Right renal pelvis (tissue), 4 donors: ENCODE measurements at places on chromosomes 12 and 14. TPM values are rescaled to one million over a fixed set of nuclear protein-coding genes. Genes with fewer than 3 reads are reported as not detected.

DNA sequence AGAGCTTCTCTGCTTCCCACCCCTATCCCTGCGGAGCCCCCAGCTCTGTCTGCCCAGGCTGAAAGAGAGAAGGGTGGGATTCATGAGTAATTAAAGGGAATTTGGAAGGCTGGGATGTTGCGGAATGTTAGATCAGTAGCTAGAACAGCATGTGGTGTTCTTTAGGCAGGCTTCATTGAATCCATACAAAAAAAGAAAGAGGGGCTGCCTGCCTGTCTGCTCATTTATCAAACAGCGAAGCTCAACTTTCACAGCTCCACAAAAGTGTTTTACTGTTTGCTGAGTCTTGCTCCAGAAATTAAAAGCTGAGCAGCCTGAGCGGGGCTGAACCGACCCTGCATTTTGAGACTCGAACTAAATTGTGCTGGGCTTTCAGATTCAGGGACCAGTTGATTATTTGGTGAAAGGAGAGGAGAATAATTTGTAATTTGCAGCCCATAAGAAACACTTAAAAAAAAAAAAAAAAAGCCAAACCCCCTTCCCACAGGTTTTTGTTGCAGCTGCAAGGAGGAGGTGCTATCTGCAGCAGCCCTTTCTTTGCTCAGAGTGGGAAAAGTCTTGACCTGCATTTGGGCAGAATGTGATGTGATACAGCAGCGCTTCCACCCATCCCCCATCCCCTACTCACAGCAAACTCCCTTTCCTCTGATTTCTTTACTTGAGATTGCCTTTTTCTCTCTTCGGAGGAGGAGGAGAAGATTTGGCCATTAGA is 89.7 kb downstream of the RFX4 start:
- no peak for DNase-seq

DNA sequence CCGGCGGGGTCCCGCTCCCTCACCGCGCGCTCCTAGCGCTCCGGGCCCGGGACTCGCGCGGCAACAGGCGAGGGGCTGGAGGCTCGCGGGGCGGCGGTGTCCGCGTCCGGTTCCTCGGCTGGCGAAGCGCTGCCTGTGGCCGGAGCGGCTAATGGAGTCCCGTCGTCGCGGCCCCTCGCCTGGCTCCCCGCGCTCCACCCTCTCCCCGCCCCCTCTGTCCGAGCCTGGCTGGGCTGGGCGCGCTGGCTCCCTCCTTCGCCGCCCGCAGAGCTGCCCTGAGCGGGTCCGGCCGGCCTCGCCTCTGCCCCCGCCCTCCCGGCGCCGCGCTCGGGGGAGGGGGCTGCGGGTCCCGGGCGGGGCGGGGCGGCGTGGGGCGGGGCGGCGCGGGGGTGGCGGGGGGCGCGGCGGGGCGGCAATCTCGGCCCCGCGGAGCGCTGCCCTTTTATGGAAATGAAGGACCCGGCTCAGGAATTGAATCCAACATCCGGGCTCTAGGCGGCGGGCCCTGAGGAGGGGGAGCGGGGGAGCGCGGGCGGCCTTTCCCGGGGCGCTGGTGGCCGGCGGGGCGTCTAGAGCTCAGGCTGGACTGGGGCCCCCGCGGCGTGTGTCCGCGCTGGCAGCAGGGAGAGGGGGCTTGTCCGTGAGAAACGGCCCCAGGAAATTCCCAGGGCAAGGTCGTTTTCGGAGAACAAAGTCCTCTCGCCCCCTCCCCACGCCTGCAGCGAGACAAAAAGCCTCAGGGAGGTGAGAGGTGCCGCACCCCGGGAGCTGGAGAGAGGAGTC is at the start of gene FERMT2:
TSS of gene FERMT2 (minus strand) at position 153 of the 783 bp plus-strand sequence. CDS start 482 bp downstream, outside the sequence.
- DNase-seq = peak; percentile 77

DNA sequence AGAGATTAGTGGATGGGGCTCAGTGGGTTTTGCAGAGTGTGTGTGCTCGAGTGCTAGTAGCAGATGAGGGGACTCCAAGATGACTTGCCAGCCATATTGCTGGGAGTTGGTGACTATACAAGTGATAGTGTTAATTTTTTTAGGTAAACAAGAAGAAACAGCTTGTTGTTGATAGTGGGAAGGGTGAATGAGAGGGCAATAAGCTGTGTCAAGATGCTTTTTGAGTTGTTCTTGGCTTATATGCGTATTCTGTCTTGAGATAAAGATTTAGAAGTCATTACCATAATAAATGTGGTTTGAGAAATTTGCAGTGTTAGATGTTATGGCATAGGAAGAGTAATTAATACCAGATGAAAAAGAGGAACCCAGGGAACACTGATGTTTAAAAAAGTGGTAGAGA is 75.3 kb downstream of the RCOR1 start:
- no peak for DNase-seq

- DNase-seq = no peak
Measured at GRCh38 chr14:54348001-54348611, 48.7 kb upstream of the CDKN3 start.

DNA sequence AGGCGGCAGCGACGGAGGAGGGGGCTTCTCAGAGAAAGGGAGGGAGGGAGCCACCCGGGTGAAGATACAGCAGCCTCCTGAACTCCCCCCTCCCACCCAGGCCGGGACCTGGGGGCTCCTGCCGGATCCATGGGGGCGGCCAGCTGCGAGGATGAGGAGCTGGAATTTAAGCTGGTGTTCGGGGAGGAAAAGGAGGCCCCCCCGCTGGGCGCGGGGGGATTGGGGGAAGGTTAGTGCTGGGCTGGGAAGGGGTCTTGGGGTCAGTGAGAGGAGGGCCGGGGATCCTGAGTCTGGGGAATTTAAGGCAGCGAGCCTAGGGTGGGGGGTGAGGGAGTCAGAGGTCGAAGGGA is 203 bp downstream of the NFATC4 start:
- no peak for DNase-seq

- DNase-seq = no peak
Measured at GRCh38 chr14:26138764-26139445, 458.9 kb downstream of the NOVA1 start.

DNA sequence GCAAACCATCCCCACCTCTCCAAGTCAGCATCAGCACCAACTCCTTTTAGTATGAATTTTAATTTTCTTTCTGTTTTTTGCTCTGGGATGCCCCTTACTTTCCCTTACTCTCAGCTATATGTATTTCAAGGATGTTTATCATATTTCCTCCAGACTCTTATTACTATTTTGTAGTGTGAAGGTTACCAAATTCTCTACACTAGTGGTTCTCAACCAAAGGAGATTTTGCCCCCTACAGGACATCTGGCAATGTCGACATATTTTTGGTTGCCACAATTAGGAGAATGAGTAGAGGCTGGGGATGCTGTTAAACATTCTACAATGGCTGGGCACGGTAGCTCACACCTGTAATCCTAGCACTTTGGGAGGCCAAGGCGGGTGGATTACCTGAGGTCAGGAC is 29.1 kb upstream of the SOS2 start:
- DNase-seq = no peak

GRCh38 chr14:95664066-95664465 is 22.2 kb upstream of the TCL1B start:
- no peak for DNase-seq

- DNase-seq = no peak
Measured at GRCh38 chr12:3480764-3481163, 10.2 kb upstream of the PRMT8 start.

DNA sequence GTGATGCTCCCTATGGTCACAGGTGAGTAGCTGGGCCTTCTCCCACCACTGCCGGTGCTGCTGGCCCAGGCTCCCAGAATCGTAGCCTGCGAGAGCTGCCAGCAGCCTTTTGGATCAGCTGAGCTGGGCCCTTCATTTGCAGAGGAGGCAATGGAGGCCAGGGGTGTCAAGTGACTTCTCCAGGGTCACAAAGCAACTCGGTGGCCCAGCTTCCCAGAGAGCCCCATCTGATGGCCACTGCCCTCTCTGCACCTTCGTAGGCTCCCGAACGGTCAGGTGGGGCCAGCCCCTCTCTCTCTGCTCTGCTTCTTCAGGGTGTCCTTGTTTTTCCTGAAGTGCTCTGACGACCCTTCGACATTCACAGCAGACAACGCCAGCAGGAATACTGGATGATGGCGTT is 4.6 kb downstream of the KRT80 start:
- no peak for DNase-seq

GRCh38 chr12:23662966-23663365 is 286.5 kb downstream of the SOX5 start:
- no peak for DNase-seq

Gene RPAP3
- 51.1 TPM for polyA plus RNA-seq

Gene TC2N
- polyA plus RNA-seq = 12.8 TPM

Gene PLCZ1
- polyA plus RNA-seq = 0.24 TPM

Gene PTPRQ
- 16.3 TPM for polyA plus RNA-seq

Gene CKB
- polyA plus RNA-seq = 120 TPM

Gene XRCC3
- 13.9 TPM for polyA plus RNA-seq

Gene PLEKHD1
- 4.8 TPM for polyA plus RNA-seq
